Activated T-helper 1 cell treated with Interleukin-2 at 50 U/mL for 16 hours (primary cell): ENCODE measurements at places on chromosomes 16 and 17.

GRCh38 chr17:32625971-32626370 lies 139.2 kb downstream of the CDK5R1 start:
- DNase-seq: no peak

- DNase-seq: no peak
These were observed 3.8 kb upstream of the XYLT1 start for GRCh38 chr16:17474572-17474971.

DNA sequence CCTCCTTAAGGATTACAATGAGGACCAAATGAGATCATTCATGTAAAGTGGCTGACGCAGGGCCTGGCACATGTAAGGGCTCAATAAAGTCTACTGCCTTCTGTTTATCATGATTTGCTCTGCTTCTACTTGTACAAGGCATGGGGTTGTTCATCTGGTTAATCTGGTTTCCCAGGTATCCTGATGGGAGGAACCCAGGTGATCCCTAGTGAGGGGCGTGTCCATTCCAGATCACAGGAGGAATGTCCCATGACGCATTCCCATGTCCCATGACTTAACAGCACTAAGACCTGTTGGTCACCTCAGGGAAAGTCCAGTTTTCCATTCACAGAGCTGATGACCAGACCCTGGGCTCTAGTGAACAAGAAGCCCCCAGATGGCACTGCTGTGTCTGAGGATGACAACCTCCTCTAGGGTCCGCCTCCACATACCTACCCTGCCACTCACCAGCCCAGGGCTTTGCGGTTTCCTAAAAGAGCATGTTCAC lies 11.5 kb upstream of the TPPP3 start:
- DNase-seq: no peak

- DNase-seq: no peak
These were observed 10.7 kb upstream of the SKAP1 start for GRCh38 chr17:48440669-48441068.

GRCh38 chr17:49388692-49389513 lies 25.8 kb downstream of the PHB1 start:
- DNase-seq: no peak

- DNase-seq: no peak
These were observed 37.2 kb downstream of the LYRM1 start for GRCh38 chr16:20937736-20938135.
